Dermis blood vessel endothelial cell (primary cell): ENCODE measurements at places on chromosomes 5 and 9.

GRCh38 chr9:79555474-79556089, 16.2 kb upstream of the TLE4 start:
- no peak for DNase-seq

DNA sequence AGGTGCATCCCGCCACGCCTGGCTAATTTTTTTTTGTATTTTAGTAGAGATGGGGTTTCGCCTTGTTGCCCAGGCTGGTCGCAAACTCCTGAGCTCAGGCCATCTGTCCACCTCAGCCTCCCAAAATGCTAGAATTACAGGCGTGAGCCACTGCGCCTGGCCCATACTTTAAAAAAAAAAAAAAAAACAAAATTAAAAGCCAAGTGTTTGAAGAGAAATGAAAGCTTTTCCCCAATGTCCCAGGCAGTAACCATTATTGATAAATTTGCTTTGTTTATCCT, 9.5 kb downstream of the PRRC2B start:
- DNase-seq: no peak

GRCh38 chr9:130739081-130739480, 45.5 kb downstream of the EXOSC2 start:
- no peak for DNase-seq

DNA sequence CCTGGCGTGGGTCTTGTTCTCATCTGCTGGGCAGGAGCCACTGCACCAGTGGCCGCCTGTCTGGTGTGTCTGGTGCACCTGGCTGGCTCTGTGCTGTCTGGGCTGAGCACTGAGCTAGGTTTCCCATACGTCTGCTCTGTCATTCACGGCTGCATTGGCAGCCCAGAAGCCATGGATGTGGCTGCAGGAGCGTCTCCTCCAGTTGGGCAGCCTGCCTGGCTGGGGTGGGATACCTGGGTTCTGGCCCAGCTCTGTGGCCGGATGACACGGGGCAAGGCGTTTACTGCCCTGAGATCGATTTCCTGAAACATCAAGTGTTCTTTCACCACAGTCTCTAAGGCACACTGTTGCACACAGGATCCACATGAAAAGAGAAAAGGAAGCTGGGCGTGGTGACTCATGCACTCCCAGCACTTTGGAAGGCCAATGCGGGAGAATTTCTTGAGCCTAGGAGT, 25.5 kb upstream of the SLC25A51 start:
- peak; percentile 88 for DNase-seq

DNA sequence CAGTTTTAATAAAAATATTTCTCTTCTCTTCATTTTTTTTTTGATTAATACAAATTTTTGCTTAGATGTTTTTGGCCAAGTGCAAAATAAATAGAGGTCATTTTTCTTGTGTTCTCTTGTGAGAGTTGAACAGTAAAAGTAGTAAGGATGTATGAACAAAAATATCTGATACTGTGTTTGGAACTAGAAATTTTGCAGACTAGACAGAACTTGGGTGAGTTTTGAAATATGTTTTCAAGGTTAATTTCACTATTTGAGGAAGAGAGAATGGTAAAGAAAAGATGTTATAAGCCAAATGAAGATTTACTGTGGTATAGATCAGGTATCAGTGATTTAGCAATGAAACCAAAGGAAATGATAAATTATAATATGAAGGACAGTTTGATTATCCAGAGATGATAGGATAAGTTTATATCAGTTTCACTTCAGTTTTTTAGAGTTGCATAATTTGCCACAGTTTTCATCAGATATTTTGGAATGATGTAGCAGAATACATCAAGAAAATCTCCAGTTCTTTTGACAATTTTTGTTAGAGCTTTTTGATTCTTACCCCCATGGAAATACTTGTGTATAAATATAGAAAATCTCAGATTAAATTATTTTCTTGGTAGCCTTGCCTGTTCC, 147.9 kb upstream of the VCAN start:
- no peak for DNase-seq

DNA sequence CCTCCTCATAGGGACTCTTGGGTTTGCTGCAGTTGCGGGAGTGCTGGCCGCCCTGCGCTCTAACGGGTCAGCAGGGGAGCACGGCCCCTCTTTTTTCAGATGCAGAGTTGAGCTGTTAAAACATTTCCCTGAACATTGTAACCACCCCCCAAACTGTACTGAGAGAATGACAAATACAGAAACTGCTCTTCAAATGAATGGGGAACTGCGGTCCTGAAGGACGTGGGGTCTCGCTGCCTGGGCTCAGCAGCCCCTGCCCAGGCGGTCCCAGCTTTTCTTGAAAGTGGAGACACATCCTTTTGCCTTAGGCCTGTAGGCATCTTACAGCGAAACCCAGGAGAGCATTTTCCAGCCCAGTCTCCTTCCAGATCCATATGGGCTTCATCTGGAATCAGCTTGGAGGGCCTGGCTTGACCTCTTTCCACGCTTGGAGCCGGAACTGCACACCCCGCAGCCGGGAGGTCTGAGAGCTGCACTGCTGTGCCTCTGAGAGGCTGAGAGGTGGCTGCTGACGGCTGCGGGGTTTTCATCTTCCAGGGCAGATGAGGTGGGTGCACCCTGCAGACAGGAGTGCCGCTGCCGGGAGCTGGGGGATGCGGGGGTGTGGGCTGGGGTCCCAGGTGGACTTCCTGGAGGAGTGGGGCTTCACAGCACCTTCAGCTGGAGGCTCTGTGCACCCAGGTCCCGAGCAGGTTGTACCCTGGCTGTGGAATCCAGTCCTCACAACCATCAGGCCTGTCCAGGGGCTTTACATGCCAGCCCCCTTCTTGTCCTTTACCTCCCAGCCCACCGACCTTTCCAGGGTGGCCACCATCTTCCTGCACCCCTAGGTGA, 1.2 kb upstream of the AGPAT2 start:
- DNase-seq: no peak

DNA sequence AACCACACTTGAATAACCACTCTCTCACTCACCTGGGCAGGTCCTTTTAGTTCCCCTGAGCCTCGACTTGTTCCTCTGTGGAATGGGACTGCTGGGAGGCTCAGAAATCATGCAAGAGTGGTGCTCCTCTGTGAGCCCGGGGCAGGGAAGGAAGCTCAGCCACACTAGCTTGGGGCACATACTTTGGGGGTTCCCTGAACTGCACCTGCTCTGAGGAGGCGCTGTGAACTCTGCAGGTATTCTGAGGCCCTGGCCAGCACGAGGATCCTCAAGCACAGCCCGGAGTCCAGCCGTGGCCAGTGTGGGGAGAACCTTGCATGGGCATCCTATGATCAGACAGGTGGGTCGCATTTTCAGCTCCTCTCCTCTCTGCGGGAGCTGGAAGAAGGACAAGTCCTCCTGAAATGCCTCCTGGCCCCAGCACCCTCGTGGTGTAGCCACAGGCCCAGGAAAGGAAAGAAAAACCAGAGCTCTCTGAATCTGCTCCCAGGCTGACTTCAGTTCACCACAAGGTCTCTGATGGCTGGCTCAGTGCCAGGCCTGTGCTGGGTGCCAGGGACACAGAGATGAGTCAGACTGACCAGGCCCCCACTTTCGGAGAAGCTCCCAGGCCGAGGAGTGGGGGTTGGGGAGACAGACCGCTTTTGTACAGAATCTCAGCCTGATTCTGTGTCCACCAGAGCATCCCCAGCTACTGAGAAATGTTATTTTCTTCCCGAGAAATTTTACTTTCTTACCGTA, 11.9 kb downstream of the GLIPR2 start:
- DNase-seq: peak; percentile 93

DNA sequence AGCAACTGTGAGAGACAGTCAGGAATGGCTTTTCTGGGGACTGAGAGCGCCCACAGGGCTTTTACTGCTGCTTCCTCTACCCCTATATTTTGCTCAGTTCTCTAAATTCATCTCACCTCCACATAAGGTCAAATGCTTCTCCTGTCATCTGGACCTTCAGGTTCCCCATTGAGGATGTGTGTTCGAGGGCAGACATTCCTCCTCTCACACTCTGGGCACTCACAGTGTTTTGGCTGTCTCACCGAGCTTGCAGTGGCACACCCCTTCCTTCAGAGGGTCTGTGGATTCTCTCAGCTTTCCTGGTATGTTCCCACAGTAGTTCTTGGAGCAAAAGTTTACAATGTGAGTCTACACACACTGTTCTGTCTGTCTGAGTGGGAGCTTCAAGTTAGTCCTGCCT, 127.8 kb upstream of the GLRA1 start:
- no peak for DNase-seq

- DNase-seq: no peak
These were observed 2.6 kb upstream of the PPARGC1B start for GRCh38 chr5:149727336-149728035.

- DNase-seq: no peak
These were observed 120.6 kb downstream of the MSX2 start for GRCh38 chr5:174844971-174845370.

GRCh38 chr5:73783828-73784227, 157.8 kb downstream of the ARHGEF28 start:
- peak; percentile 60 for DNase-seq

- no peak for DNase-seq
These were observed 361.8 kb downstream of the CDH18 start for GRCh38 chr5:19626211-19626610.

GRCh38 chr9:127098916-127099553, 23.4 kb downstream of the ANGPTL2 start:
- DNase-seq: no peak

DNA sequence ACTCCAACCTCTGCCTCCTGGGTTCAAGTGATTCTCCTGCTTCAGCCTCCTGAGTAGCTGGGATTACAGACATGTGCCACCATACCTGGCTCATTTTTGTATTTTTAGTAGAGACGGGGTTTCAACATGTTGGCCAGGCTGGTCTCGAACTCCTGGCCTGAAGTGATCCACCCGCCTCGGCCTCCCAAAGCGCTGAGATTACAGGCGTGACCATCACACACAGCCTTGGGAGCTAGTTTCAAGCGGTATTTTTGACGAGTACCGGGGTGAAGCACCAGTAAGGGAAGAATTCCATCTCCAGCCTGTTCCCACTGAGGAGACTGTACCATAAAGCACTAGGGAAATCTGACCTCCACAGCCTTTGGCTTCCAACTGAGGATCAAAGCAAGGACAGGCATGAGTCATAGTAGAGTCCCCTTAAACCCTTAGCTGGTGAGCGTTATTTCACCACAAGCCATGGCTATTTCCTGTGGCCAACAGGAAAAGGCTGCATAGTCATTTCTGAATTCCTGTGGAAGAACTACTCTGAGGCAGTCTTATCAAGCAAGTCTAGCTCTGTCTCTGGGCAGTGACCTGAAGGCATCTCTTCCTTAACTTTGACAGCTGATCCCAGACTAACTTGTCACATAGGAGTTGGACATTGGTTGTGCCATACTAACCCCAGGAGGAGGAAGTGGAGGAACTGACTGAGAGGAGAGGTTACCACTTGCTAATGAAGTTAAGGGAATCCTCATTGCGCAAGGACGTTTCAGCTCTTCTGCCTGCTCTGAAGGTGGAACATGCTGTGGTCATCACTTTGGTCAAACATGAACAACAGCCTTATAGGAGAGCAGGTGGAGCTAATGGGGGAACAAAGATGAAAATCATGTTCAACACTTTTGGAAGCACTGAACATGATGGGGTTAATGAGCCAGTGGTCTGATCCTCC, 85.8 kb upstream of the DMRT1 start:
- DNase-seq: peak; percentile 92

GRCh38 chr5:76209297-76209696, 126.1 kb downstream of the SV2C start:
- no peak for DNase-seq

GRCh38 chr9:108761655-108762347, 94.0 kb downstream of the ACTL7B start:
- peak; percentile 68 for DNase-seq

DNA sequence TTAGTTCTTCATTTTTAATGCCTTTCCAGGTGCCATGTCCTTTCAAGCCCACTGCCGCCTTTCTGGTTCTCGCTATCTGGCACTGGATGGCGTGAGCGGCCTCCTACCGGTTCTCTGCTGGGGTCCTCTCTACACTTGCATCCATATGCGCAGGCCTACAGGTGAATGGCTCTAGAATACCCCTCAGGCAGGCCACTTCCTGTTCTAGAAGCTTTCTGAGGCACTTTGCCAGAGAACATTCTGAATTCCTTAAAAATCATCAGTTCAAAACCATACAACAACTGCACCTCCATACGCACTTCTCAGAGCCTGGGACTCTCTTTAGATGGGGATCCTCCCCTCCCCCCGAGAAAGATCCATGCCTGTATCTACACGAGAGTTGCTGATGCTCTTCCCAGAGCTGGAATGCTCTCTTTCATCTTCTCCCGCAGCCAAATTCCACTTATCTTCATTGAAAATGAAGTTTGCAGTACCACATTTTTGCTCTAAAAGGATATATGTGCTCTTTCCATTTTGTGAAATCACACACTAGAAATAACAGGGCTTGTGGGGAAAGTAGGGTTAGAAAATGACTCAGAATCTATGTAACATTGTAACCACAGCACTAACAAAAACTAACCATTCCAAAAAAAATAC, 1.4 kb upstream of the LHFPL2 start:
- DNase-seq: no peak

DNA sequence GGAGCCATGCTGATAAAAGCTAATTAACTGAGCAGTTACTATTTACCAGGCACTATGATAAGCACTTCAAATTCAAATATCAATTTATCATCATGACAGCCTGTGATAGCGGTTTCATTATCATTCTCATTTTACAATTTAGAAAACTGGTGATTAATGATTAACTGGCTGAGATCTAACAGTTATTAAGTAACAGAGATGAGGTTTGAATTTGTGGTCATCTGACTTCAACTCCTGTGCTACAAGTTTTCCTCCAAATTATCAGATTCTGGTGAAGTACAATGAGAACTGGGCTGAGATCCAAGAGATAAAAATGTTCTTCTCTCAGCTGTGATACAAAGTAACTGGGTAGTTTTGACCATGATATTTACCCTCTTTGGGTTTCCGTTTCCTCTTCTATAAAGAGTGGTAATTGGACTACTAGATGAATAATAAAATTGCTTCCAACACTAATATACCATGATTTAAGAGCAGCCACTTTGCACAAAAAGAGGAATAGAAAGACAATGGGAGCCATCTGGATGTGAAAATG, 74.5 kb upstream of the CCNG1 start:
- no peak for DNase-seq

DNA sequence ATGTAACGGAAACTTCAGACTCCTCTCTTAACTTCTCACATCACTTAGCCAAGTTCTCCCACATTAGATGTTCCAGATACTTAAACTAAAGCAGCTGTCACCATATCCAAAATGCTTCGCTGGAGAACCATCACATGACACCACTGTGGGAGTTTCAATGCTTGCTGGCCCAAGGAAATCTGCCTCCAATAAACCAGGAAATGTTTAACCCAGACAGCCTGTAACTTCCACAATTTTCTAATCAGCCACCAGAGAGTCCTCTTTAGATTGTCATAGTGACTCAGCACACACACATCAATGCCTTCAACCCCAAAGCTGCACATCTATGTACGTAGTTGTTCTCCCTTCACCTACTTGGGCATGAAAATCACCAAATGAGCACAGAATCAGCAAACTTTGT, 118.7 kb downstream of the LPAR1 start:
- DNase-seq: no peak

- DNase-seq: no peak
These were observed 9.4 kb upstream of the REEP5 start for GRCh38 chr5:112931473-112931872.

GRCh38 chr9:86809759-86810367, 137.4 kb downstream of the GAS1 start:
- DNase-seq: no peak
